Fibroblast of upper back skin (primary cell): ENCODE measurements at places on chromosomes 12 and 14.

- DNase-seq, result peak; percentile 7
Measured at GRCh38 chr14:94673781-94674231, 61.6 kb downstream of the SERPINA3 start.

DNA sequence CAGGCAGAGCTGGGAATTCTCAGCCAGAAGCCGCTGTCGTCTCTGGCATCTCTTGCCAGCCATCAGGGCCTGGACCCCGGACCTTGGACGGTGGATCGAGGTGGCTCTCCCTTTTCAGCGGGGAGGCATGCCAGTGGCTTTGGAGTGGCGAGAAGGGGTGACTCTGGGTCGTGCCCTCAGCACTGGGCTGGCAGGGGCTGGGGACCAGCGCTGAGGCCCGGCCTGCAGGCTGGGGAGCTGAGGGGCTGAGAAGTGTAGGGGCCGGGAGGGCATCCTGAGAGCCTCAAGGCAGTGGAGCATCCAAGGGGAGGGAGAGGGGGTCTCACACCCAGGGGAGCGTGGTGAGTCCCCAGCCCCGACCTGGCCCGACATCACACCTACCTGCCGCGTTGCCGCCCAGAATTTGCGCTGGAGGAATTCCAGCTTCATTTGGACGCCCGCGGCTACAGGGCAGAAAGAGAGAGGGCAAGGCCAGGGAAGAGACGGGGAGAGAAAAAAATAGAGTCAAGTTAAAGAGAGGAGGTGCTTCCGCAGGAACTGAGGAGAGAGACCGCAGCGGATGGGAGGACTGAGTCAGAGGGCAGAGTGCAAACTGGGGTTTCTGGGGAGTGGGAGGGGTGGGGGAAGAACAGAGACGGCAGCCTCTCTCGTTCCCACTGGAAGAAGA is 9.0 kb upstream of the LRTM2 start:
- no peak for DNase-seq

- DNase-seq, result peak; percentile 76
Measured at GRCh38 chr14:85688006-85688405, 158.1 kb downstream of the FLRT2 start.

DNA sequence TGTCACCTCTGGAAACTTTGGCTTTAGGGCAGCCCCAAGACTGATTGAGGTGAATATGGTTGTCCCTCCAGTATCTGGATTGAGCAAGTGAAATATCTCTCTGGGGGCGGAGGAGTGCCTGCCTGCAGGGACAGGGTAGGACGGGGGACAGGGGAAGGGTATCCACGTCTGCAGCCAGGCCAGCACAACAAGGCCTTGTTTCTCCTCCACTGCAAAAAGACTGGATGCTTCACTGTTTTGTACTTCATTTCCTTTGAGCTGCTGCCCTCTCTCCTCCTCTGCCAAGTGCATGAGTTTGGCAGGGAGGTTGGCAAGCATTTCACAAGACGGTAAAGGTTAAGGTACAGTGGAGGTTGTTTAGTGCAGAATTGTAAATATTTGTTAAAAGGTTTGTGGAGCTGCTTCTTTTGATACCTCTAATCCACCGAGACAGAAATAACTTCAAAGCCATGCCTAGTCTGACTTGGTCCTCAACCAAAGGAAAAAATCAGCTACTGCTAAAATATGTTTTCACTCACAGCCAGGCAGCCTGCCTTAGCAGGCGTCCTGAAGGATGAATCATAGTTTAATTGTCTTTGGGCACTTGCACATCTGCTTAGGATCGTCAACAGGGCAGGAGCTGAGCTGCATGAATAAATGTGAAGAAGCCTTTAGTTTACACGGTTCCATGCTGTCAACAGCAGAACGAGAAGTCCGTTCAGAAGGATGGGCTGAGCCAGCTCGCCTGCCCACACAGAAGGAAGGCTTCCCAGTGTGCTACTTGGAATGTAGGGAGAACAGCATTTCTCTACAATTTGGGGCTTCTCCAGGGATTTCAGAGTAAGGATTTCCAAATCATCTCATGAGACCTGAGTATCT is 269.7 kb downstream of the TTC6 start:
- DNase-seq, result peak; percentile 65

- no peak for DNase-seq
Measured at GRCh38 chr12:79439175-79439825, 251.5 kb downstream of the PAWR start.

DNA sequence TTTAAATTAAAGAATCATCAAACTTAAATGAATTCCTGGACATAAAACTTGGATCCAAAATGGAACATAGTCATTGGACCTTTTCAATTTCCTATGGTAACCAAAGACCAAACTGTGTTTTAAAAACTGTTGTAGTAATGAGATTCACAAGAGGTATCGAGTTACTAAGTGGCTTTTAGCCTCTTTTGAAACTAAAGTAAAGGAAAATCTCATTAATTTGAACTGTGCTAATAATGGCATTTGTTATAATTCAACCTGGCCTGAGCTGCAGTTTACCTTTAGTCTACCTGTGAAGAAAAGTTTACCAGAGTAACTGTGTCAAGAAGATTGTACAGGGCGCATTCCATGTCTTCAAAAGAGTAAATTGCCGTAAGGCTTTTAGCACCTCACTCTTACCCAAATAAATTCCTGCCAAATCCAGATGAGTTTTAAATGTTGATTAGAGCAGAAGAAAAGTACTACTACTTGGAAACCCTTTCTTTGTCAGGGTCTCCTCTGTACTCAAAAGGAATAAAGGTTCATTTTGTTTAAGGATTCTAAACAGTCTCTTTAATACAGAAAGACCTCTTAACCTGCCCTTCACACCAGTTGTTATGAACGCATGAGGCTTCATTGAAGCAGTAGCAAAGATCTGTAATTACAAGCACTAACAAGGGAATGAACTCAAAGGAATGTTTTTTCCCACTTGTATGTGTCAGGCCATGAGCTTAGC is 17.1 kb upstream of the MED13L start:
- no peak for DNase-seq

DNA sequence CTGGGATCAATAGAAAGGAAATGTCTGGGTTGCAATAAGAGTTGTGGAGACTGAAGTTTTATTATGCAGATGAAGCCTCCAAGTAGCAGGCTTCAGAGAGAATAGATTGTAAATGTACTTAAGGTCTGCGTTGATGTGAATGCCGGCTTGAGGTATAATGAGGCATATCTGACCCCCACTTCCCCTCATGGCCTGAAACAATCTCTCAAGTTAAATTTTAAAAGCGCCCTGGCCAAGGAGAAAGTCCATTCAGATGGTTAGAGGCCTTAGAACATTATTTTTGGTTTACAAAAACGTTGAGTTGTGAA is 28.3 kb upstream of the HIGD1C start:
- no peak for DNase-seq

GRCh38 chr14:103594265-103594664 is 31.5 kb downstream of the COA8 start:
- DNase-seq, result peak; percentile 65

DNA sequence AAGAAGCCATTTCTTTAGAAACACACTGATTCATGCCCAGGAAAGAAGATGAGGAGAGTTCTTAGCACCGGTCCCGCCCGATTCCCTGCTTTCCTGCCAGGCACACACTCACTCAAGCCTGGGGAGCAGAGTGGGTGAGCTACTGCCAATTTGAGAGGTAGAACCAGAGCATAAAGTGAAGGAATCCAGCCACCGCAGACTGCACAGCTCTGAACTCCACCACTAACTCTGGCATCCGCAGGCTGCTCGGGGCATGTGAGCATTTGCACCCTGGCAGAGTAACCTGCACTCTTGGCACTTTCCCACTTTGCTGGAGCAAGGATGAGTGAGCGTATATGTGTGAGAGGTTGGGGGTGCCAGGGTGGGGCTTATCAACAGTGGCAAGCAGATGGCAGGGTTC is 4.0 kb upstream of the SYNDIG1L start:
- no peak for DNase-seq

- DNase-seq, result no peak
Measured at GRCh38 chr12:132660996-132661395, 26.1 kb downstream of the POLE start.

DNA sequence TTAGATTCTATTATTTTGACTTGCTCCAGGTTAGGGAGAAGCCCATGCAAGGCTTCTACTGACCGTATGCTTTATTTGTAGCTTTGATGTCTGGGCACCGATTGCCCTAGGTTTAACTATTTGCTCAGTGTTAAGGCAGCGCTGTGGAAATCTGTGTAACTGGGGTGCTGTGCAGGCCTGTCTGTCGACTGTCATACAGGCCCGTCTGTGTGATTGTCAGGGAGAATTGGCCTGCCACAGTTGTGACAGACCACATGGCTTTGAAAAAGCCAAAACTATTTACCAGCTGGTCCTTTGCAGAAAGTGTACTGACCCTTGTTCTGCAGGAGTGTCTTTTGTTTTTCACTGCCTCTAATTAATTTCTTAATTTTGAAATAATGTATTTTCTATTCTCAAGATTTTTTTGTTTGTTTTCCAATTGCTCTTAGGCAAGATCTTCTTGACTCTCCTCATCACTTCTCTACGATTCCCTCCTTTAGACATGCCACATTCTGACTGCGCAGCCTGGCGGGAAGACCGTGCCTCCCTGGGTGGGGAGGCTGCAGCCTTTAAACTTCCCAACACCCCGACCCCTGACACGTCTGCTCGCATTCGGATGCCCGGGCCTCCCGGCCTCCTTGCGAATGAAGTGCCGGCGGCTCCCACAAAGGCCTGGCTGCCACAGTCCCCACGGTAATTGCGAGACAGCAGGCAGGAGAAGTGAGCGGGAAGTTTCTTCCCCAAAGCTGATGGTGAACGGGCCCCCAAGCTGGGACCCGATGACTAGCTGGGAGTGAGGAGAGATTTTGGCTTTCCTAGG is 99.0 kb upstream of the EVL start:
- DNase-seq, result no peak

DNA sequence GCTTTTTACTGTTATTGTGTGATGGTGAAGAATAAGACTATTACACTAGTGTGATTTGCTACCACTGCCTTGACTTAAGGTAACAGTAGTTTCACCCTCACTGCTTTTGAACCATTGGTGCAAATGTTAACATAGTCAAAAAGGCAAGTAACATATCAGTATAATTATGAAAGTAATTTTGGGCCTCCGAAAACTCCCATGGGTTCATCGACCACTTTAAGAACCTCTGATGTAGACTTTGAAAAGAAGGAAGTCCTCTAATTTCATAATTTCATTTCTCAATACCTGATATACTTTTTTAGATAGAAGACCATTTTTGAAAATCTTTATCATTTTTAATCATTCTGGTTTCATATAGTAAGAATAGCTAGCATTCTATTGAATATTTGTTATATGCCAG is 57.7 kb downstream of the ETNK1 start:
- DNase-seq, result no peak

DNA sequence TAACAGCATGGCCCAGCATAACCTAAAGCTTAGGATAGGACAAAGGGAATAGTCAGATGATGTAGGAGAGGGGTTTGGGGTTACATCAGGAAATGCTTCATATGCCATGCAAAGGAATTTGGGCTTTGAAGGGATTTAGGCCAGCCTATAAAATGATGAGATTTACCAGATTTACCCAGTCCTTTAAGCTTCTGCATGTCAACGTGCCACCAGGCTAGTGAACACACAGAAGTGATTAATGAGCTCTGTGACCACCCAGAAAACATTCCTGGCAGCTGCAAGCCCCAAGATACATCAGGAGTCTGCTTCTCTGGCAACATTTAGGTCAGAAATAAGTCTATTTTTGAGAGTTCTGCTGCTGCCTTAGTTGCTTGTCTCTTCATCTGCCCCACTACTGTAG is 118.3 kb downstream of the LRIG3 start:
- peak; percentile 47 for DNase-seq

GRCh38 chr14:74519316-74520074 is 25.9 kb downstream of the ISCA2 start:
- DNase-seq, result no peak

DNA sequence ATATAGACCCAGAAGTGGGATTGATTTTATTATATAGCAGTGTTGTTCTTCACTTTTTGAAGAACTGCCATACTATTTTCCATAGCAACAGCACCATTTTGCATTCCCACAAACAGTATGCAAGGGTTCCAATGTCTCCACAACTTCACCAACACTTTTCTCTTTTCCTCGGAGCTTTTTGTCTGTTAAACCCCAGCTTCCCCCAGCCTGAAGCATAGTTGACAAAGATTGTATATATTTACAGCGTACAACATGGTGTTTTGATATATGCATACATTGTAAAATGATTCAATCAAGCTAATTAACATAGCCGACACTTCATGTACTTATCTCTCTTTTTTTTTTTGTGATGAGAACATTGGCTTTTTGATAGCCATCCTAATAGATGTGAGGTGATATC is 357.1 kb downstream of the APAF1 start:
- no peak for DNase-seq

- peak; percentile 98 for DNase-seq
Measured at GRCh38 chr12:57087691-57088353, 1.1 kb upstream of the NAB2 start.

DNA sequence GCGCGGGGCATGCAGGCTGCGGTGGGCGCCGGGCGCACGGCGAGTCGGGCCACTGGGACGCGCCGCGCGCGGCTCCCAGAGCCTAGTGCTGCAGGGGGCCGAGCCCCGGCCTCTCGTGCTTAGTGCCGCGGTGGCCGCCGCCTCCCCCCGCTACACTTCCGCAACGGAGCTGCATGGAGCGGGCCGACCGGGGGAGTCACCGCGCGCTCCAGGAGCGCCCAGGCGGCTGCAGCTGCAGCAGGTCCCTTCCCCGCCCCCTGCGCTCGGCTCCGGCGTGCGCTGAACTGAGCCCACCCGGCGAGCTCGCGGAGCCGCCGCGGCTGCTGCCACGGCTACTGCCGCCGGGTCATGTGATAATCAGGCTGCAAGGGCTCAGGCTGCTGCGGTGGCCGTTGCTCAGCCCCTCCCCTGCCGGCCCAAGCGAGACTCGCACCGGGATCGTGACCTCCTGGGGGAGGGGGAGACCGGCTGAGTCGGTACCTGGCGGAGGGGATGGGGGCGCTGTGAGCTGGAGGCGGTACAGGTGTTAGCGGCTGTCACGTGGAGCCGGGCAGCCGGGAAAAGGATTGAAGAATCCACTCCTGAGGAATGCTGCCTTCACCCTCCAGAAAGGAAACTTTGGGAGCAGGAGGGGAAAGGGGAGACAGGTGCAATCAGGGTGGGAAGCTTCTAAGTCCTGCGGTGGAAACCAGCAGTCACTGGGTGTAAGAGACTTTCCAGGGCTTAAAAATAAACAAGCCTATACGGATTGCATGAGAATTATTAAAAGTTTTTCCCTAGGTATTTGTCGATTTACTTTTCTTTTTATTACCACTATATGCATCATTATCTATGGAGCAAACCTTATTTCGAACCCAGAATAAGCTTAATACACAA is at the start of gene PPM1H:
Gene PPM1H (minus strand): TSS at position 352 of the 876 bp plus-strand sequence. CDS start 414 bp downstream, outside the sequence.
- DNase-seq, result peak; percentile 8

- DNase-seq, result no peak
Measured at GRCh38 chr12:71431991-71432390, 7.6 kb upstream of the LGR5 start.

GRCh38 chr12:69238589-69239351 is 599 bp upstream of the CPSF6 start:
- no peak for DNase-seq

- no peak for DNase-seq
Measured at GRCh38 chr12:102005256-102005655, 56.5 kb downstream of the WASHC3 start.

DNA sequence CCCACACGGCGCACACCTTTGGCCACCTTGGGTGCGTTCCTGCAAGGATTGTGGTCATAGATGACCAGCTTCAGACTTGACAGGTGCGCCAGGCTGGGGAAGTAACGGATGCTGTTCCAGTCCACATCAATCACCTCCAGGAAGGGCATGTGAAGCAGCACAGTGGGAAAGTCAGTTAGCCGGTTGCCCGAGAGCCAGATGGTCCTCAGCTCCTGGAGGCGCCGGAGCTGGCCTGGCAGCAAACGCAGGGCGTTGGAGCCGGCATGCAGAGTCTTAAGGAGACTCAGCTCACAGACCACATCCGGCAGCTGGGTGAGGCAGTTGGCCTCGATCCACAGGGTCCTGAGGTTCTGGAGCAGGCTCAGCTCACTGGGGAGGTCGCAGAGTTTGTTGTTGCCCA is 581 bp downstream of the LRRC10 start:
- no peak for DNase-seq
